ENCODE measurements at places on chromosomes 6 and 20.

- DNase-seq, result no peak
Measured at GRCh38 chr6:107173779-107174178, 58.5 kb upstream of the BEND3 start.

DNA sequence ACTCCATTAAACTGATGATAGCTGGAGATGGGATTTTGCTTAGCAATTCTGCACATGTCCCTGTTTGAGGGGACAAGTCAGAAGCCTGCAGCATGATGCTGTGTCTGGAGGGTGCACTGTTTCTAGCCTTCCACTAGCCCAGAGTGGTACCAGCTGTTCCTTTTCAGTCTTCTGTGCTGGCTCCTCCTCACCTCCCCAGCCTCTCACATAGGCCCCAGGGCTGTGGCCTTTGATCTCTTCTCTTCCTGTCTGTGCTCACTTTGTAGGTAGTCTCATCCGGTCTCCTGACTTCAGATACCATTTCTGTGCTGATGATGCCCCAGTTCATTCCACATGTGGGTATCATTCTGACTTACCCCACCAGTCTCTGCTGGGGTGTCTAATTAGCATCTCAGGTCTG lies 126.3 kb downstream of the HIVEP1 start:
- no peak for DNase-seq

GRCh38 chr20:63513207-63513606 lies 7.4 kb upstream of the PPDPF start:
- no peak for DNase-seq

- no peak for DNase-seq
Measured at GRCh38 chr6:125230674-125231073, 71.1 kb downstream of the HDDC2 start.

DNA sequence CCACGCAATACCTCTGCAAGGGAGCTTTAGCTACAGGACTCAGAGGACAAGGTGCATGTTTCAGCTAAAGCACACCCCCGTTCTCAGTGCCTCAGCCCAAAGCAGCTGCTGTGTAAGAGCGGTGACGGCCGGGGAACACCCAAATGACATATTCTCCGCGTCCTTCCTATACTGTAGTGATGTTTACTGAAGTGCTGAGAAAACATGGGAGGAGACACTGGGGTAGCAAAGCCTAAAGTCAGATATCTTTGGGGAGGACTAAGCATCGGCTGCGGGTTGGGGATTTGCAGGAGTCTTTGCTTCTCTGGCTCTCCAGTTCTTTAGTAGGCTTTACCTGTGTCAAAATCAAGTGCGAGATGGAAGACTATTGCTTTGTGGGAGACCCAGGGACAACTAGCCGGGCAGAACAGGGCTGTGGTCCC lies 1.7 kb downstream of the SLC22A23 start:
- no peak for DNase-seq

GRCh38 chr6:151324488-151324825 lies 66.9 kb downstream of the ZBTB2 start:
- no peak for DNase-seq

DNA sequence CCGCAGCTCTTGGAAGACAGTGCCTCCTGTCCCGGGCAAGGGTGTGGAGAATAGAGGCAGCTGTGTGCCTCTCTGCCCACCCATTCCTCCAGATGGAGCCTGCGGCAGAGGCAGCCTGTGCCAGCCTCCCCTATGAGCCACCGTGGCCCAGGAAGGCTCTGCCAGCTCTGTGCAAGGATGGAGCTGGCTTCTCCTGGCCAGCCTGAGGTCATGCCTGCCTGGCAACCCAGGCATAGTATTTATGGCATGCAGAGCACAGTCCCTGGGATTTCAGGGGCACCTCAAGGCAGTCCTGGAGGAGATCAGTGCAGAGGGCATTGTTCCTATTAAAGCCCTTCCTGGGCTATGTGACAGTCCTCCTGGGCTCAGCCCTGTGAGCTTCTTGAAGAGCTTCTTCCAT lies 1.5 kb downstream of the EPB41L1 start:
- DNase-seq, result no peak

DNA sequence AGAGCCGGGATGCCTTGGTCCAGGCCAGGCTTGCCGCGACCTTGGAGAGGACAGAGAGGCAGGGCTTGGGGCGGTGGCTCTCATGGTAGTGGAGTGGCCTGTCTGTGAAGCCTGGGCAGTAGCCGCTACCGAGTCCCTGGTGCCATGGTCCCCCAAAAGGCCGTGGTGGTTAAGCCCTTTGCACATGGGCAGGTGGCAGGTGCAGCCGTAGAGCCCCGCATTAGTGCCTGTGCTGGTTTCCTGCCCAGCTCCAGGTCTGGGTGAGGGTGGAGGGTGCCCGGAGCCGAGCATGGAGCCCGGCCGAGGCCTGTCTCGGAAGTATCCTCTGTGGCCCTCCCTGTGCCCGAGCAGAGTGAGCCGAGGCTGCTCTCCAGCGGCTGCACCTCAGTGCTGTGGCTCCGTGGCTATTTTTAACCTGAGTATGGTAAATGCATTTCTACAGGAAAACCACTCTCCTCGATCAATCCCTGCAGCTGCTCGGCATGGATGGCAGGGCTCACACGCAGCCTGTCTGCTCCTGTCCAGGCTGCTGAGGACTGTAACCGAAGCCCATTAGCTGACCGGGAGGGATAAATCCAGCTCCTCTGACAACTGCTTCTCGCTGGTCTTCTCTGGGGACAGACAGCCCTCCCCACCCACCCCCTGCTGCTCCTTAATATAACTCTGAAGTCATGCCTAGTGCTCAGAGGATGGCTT lies 36.3 kb upstream of the GATA5 start:
- no peak for DNase-seq
